ENCODE measurements at places on chromosomes 13 and 19.

DNA sequence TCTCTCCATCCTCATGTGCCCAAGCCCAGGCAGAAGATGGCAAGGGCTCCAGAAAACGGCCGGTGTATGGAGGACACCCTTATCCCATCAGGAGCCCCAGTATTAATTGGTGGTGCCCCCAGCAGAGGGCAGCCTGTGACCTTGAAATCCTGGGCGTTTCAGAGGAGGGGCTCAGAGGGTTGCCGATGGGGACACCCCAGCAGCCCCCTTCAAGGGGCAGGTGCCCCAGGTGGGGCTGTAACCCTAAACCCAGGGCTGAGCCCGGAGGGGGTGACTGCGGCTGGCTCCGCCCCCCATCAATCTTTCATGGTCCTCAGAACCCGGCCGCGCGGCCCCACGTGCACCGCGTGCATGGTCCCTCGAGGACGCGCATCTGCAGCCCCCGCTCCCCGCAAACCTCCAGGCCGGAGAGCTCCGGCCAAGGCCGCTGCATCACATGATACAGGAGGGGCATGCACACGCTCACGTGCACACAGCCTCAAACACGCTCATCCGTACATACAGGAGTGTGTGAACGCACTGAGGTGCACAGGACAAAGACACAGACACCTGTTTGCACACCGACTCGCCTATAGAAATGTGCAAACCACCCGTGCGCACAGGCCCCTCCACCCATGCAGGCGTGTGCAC lies 949 bp downstream of the RAB3A start:
- DNase-seq = peak; percentile 47

GRCh38 chr19:33688171-33688992 lies 66.6 kb downstream of the CHST8 start:
- DNase-seq = no peak

DNA sequence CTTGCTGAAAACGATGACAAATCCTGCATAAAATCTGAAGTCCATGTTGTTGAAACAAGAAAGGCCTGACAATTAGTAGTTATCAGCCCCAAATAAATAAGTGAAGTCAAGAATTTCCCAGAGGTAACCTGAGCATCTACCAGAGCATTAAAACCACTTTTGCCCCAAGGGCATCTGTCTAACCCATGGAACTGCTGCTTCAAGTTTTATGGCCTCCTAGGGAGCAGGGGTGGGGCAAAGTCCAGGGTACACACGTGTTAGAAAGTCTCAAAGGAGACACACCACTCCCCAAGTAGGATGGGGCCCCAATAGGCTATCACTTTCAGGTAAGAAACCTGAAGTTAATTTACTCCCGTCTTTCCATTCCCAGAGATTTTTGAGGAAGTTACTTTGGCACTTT lies 81.1 kb downstream of the CACNA1A start:
- no peak for DNase-seq

GRCh38 chr19:7926727-7927604 lies 1.0 kb upstream of the CTXN1 start:
- no peak for DNase-seq

DNA sequence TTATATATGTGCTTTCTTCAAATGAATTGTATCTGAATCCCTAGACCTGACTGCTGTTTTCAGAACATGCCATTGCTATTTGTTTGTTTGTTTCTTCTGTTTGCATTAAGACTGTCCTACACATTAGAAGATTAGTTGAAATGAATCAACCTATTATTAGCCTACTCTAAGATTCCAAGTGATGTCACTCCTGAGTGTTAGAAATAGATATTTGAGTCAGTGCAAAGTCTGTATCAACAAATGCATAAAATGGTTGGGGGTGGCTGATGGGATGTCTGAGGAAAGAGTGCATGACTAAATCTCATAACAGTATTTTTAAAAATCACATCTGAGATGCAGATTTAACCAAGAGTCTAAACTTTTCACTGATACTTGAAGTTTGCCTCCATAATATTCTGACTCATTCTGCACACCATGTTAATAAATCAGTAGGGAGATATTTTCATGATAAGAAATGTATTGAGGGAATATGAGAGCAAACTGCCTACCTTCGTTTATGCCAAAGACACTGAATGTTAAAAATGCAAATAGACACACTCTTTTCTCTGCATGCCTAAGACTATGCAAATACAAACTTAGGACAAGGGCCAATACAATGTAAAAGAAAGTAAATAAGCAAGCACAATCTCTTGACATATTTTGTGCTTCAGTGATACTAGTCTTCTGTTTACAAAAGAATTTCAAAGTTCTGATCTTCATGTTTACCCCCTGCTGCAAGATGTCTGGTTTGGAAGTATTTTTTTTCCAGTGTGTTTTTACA lies 253.3 kb downstream of the LIG4 start:
- DNase-seq = no peak

- DNase-seq = no peak
Measured at GRCh38 chr13:20114066-20114610, 46.7 kb downstream of the GJA3 start.

- DNase-seq = no peak
Measured at GRCh38 chr19:8163759-8164158, 14.4 kb upstream of the FBN3 start.

DNA sequence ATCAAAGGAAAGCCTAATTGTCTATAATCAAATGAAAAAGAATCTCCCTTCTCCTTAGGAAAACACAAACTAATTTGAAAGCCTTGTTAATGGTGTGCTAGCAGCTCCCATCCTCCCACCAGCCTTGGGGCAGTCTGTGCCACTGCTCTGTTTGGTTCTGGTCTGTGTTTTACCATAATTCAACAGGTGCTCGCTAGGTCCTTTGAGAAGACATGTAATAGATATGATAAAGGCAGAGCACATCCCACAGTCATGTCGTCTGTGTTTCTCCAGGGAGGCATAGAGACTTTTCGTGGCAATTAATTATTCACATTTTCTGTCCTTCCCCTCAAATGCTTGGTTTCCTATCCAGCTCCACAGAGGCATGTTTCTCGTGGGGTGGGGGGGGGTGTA lies 23.8 kb downstream of the FAM124A start:
- no peak for DNase-seq

GRCh38 chr19:4009990-4010807 lies 2.7 kb downstream of the PIAS4 start:
- no peak for DNase-seq

- no peak for DNase-seq
Measured at GRCh38 chr13:23630349-23631093, 60.3 kb downstream of the TNFRSF19 start.

- no peak for DNase-seq
Measured at GRCh38 chr19:48111280-48111679, 663 bp upstream of the PLA2G4C start.

DNA sequence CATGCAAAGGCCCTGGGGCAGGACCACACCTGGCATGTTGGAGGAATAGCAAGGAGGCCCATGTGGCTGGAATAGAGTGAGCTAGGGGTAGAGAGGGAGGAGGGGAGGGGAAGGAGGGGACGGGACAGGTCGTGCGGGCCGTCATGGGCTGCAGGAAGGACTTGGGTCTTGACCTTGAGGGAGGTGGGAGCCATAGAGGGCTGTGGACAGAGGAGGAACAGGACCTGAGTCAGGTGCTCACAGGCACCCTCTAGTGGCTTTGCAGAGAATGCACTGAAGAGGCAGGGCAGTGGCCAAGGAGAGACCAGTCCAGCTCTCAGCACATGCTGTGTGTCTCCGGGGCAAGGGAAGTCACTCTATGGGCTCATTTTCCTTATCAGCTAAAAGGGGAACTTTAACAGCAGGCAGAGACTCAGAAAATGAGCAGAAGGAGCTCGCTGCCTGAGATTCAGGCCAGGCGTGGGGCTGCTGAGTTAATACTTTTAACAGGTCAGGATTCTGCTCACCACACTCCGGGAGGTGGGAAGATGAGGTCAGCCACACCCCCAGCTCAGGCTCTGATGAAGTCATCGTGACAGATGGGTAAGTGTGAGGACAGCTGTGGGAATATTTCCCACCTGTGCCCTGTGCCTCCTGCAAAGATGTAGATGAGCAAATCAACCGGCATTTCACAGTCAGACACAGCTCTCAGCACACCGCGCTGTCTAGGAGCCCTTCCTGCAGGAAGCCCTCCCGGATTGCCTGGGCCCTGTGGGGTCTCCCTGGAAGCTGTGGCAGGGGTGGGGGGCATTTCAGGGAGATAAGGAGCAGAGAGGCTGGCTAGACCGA lies 6.0 kb upstream of the TNFAIP8L1 start:
- DNase-seq = peak; percentile 72

DNA sequence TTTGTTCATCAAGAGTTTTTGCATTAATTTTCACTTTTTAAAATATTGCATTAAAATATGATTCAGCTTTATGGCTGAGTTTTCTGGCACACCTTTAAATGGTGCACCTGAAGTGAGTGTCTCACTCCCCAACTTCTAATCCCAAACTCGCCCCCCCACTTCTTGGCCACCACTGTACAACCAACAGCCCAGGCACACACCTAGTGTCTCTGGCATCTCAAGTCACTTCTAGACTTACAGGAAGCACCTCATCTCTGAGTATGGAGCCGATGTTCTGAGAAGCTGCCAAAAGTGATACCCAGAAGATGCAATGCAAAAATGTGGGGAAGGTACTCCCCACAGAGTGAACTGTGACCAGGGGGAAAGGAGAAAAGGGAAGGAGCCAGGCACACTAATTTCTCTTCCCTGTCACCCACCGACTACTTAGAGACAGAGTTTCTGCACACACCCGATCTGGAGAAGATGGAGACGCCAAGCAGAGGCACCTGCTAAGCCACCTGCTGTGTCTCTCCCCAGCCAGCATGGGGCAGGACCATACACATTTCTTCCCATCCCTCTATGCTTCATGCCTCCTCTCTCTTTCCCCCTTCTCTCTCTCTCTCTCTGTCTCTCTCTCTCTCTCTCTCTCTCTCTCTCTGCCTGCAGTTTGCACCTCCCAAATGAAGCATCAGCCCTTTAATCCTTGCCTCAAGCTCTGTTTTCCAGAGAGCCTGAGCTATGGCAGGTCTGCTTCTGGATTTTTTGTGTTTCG lies 155.3 kb upstream of the ZNF507 start:
- DNase-seq = no peak

DNA sequence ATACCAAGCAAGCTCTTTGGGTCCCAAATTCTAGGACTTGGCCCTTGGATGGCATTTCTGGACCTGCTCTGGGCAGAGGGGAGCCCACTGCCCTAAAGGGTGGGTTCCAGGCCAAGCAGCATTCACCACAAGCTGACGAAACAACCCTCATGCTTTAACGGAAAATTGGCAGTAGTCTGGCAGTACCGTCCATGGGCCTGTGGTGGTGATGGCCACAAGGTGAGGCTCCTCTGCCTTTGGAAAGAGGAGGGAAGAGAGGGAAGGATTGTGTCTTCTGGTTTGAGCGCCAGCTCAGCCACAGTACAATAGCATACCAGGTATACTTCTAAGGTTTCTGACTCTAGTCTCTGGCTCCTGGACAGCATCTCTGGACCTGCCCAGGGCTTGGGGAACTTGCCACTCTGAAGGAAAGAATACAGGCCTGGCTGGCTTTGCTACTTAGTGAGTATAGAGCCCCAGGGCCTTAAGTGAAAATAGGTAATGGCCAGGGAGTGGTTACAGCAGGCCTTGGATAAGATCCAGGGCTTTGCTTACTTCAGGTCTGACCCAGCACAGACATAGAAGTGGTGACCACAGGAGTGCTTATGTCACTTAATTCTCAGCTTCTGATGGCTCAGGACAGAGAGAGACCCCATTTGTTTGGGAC lies 595.5 kb downstream of the LMO7 start:
- no peak for DNase-seq

- DNase-seq = no peak
Measured at GRCh38 chr13:51999510-51999911, 11.7 kb downstream of the ATP7B start.

DNA sequence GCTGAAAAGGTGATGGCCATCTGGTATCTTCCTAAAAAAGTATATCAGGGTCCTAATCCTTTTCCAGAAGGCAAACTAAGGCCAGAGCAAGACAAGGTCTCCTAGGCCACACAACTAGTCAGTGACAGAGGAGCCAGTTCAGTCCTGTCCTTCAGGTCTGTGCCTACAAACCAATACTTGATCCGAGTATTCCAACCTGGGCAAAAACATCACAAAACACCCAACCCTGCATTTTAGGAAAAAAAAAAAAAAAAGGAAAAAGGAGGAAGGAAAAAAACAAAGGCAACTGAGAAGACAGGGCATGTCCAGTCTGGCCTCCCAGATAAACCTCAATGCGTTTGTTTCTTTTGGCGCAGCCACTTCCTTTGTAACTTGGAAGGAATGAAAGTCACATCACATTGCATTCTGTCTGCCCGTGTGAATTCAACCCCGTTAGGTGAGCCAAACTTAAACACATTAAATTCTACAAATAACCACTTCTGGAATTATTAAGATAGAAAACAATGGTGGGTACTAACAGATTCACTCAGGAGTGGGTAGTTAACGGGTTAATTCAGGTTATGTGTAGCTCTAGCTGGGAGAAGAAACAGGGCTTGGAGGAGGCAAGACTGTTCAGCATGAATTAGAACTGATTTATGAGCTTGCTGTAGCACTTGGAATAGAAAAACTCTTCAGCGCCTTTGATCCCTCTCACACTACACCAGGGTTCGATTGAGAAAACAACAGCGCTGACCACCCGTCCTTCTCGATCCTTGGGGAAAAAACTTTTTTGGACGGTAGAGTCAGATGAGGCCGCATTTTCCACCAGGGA lies 43.0 kb upstream of the HNRNPA1L2 start:
- DNase-seq = no peak

DNA sequence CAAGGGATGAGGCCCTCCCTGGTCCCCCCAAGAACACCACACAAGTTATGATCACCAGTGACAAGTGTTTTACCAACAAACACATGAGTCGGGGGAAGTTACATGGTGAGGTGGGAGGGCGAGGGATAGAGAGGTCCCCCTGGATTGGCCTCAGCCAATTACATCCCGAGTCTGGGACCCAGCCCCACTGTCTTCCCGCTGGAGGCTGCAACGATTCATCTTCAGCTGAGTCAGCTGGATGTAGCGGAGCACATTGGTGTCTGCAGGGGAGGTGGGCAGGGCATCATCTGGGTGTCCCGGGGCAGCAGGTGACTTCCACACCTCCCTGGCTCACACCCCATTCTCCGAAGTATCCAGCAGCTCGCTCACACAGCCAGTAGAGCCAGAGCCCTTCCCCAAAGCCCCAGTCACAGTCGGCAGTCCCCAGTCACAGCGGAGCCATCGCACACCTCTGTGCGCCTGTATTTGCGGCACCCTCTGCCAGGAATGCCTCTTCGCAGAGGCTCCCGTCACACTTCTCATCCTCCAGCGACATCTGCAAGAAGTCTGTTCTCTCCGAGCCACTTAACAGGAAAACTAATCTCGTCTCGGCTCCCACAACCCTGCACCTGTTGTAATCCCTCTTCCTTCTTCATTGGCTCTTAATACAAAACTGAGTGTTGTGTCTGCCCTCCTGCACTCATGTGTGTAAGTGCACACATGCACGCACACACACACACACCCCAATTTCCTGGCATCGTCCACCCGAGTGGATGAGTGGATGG lies 2.0 kb downstream of the TTC9B start:
- DNase-seq = no peak

GRCh38 chr13:35566340-35566739 lies 89.9 kb upstream of the MAB21L1 start:
- DNase-seq = no peak

DNA sequence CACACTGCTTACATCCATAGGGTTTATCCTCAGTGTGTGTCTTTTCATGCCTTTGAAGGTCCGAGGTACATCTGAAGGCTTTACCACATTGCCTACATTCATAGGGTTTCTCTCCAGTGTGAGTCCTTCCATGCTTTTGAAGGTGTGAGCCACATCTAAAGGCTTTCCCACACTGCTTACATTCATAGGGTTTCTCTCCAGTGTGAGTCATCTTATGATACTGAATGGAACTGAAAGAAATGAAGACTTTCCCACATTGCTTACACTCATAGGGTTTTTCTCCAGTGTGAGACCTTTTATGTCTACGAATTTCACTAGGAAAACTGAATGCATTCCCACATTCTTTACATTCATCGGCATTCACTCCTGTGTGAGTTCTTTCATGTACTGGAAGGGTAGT lies 7.1 kb downstream of the ZNF20 start:
- DNase-seq = no peak
